Calu3 (cell line): ENCODE measurements at places on chromosomes 16 and 17. TPM values are rescaled to one million over a fixed set of nuclear protein-coding genes. Genes with fewer than 3 reads are reported as not detected.

B4GALNT2 gene
- total RNA-seq: 0.20 and 1.3 TPM in 2 replicates

NOD2 gene
- total RNA-seq: 0.87 and 1.1 TPM in 2 replicates

COL1A1 gene
- 5.5 and 9.4 TPM in 2 replicates for total RNA-seq

GRCh38 chr16:79994418-79994817 is 393.9 kb upstream of the MAF start:
- DNase-seq: no peak

DNA sequence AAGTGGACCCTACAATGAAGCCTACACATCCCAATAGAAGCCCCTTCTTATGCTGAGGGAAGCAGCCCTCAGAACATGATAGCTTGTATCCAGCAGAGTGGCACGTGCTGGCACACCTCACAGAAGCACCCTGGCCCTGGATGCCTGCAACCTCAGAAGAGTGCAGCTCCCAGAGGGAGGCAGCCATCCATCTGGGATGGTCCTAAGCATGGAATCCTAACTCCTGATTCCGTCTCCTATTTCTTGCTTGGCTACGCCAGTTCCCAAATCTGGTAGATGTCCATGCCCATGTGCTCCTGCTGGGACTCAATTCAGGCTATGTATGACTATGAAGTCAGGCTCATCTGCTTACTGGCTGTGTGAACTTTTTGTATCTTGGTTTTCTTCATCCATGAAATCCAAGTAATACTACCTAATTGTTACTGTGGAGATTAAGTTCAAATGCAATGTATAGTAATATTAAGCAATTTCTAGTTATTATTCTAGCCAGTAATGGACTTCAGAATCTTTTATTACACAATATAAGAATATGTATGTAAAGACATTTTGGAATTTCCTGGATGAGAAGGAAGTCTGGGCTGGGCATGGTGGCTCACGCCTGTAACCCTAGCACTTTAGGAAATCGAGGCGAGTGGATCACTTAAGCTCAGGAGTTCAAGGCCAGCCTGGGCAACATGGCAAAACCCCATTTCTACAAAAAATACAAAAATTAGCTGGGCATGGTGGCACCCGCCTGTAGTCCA is 32.4 kb downstream of the SIAH1 start:
- DNase-seq: no peak

- DNase-seq: no peak
Measured at GRCh38 chr16:759110-759910, 1.2 kb upstream of the MSLN start.
